Psoas muscle (tissue), 8 donors: ENCODE measurements at places on chromosomes 7 and 10. TPM values are rescaled to one million over a fixed set of nuclear protein-coding genes. Genes with fewer than 3 reads are reported as not detected.

FLNC gene
- polyA plus RNA-seq, result 1,080 TPM

DNA sequence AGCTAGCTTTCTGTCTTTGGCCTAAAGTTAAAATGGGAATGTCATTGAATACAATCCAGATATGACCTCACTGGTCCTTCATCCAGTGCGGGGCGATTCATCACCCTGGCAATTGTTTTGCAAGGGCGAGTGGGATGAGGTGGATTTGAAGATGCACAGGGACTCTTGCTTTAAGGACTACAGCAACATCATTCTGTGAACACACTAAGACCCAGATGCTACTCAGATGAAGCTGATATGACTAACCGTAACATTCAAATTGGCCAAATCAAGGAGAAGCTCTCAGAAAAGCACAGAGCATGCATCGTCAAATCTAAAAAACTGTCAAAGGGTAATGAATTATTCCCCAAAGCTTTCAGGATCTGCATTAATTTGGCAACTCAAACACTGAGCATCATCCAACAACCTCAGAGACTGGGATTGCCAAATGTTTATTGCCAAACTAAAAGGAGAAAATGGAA is 12.8 kb downstream of the CPA1 start:
- DNase-seq, result peak; percentile 45

CXCL12 gene
- polyA plus RNA-seq, result 40.4 TPM

DIP2C gene
- 7.7 TPM for polyA plus RNA-seq

DNA sequence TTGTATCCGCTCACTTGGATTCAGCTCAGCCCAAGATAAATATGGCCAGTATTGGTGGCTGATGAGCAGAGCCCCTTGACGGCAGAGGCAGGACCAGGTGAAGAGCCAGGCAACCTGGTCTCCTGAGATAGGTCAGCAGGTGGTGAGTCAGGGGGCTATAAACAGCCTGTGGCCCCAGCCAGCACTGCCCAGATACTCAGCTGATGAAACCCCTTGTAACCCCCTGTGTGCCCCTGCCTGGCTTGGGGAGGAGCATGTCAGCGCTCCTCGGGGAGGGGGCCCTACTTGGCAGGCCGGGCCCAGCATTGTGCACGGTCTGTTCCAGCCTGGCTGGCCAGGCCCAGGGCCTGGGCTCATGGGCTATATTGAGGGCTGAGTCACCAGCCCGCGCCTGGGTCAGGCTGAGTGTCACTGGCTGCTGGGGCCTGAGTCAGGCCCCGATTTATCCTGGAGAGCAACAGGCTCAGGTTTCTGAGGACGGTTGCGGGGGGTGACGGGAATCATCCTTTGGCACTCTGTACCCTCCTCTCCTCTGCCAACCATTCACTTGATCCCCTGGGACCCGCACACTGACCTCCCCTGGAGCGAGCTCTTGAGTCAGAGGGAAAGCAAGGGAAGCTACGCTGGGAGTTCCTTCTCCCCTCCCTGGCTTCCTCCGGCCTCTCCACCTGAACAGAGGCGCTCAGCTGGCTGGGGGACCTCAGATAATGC is 2.8 kb upstream of the FLNC start:
- peak; percentile 97 for DNase-seq

GRCh38 chr10:50216894-50217293 is 34.4 kb downstream of the ASAH2 start:
- DNase-seq, result no peak

DNA sequence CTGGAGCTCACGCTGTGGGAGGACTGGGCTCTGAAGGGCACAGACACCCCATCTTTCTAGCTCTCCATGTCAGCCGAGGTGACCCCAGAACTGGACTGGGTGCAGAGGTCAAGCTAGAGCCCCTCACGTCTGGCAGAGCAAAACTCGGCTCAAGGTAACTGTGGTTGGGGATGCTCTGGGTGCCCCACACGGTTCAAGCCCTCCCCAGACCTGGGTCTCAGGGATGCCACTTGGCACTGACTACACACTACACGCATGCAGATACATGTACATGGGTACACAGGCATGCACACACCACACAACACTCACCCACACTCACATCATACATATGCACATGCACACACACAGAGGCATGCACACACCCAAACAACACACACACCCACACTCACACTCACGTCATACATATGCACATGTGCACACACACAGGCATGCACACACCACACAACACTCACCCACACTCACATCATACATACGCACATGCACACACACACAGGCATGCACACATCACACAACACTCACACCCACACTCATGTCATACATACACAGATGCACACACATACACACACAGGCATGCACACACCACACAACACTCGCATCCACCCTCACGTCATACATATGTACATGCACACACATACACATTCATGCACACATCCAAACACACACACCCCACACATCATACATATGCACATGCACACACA is 219.3 kb downstream of the DNAJB6 start:
- no peak for DNase-seq

- no peak for DNase-seq
Measured at GRCh38 chr7:37119296-37119860, 329.3 kb downstream of the ELMO1 start.

GRCh38 chr7:77786018-77786417 is 12.2 kb downstream of the TMEM60 start:
- no peak for DNase-seq

EBF3 gene
- 3.4 TPM for polyA plus RNA-seq

ATOH7 gene
- polyA plus RNA-seq, result 0.17 TPM

DNA sequence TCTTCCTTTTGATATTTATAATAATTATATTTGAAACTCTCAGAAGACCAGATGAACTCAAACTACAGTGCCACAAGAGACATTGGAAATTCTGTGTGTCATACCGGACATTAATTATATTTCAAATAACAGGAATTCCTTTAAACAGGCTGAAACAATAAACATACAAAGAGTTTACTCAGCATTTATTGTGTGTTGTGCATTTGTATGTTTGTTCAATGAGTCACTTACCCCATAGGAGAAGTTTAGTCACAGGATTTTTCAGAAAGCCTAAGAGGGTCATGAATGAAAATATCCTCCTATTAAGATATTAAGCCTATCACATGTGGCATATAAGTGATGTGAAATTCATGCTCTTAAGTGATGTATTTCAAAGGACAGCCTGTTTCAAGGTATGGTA is 566.8 kb downstream of the CNTNAP2 start:
- no peak for DNase-seq

ZPBP gene
- not detected for polyA plus RNA-seq

DNA sequence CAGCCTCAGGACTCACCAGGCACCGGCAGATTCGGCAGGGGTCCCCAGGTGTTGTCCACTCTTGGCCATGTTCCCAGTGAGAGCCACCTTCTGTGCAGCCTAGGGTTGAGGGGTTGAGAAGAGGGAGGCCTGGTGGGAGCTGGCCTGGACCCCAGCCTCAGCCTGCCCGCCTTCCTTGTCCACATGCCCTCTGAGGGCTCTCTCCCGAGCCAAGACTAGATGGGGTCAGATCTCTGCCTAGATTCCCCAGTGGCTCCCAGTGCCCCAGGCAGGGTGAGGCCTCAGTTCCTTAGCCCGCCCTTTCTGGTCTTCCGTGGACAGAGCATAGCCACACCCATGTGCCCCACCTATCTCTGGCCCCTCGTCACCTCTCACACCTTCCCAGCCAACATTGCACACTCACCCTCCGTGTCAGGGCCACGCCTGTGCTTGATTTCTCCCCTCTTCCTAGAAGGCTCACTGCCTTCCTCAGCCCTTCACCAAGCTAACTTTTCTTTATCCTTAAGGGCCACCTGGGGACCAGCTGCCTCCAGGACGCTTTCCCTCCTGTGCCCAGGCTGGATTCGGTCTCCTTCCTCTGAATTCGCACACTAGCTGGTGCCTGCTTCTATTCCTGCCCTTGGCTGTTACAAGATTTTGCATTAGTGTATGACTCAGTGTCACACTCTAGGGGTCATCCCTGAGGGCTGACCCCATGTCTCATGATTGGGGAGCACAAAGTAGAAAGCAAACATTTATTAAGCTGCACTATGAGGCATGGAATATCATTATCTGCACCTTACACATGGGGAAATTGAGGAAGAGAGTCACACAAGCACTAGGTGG is 7.5 kb downstream of the KCP start:
- DNase-seq, result no peak

- no peak for DNase-seq
Measured at GRCh38 chr7:20190560-20191390, 26.4 kb downstream of the MACC1 start.

- no peak for DNase-seq
Measured at GRCh38 chr10:49478819-49479218, 60.1 kb downstream of the ERCC6 start.

AEBP1 gene
- polyA plus RNA-seq, result 7.8 TPM

GRCh38 chr10:33681595-33681994 is 347.1 kb upstream of the NRP1 start:
- DNase-seq, result no peak

DNA sequence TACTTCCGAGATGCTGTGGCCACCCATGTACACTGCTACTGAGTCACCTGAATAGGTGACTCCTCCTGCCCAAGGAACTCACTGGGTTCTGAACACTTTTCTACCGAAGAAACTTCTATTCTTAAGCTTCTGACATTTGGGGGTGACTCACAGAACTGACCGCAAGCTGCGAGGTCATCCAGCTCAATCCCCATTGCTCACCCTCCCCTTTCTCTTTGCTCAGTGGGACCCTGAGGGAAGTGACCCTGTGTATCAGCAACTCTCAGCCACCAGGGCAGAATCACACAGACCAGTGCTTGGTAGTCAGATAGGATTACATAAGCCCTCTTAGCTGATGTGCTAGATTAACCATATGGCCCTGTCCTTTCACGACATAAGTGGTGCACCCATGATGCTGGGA is 46.3 kb downstream of the INSYN2A start:
- no peak for DNase-seq

DNA sequence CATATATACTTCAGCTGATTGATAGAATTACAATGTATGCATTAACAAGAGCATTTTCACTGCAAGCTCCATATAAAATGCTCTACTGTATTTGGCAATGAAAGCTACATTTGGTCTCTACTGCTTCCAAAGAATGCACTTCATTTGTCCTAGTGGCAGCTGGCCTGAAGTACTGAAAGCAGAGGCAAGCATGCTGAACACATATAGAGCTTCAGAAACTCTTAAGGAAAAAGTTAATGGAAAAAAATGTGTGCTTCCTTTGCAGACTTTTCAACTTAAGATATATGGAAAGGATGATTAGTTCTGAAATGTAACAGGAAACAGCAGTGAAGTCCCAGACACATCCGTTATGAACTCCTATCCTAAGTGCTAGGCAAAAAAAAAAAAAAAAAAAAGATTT is 537.1 kb upstream of the POM121L12 start:
- DNase-seq, result no peak

- DNase-seq, result no peak
Measured at GRCh38 chr10:24822590-24822989, 98.9 kb upstream of the ARHGAP21 start.

DNA sequence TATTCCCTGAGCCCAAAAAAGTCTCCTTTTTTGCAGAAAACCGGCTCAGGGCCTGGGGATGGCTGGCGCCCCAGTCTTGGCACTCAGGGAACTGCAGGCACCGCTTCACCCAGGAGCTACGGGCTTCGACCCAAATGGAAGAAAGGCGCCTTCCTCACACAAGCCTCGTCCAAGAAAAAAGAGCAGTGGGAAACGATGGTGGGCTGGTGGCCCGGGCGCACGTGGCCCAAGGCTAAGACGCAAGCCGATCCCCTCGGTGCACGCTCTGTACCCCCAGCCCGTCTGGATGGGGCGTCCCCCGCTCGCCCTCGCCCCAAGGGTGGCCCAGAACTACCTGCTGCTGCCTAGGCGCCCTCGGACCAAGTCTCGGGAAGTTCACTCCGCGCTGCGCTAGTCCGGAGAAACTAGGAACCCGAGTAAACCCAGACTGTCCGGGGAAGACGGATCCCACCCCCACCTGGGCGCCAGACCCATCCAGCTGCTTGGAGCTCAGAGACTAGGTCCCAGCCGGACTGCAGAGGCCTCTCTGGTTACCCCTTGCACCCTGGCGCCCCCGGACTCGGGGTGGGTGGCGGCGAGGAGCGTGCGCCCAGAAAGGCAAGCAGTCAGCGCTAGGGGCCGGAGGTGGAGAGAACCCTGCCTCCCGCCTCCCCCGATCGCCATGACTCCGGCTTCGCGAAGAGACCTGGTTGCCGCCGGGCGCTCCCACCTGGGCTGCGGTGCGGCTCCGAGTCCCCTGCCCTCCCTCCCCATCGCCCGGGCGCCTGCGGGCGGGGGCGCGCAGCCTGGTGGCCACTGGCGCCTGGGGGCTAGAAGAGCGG is 76.4 kb downstream of the CALN1 start:
- DNase-seq, result no peak

- DNase-seq, result peak; percentile 83
Measured at GRCh38 chr7:100563809-100564400, 9.8 kb downstream of the SAP25 start.

DNA sequence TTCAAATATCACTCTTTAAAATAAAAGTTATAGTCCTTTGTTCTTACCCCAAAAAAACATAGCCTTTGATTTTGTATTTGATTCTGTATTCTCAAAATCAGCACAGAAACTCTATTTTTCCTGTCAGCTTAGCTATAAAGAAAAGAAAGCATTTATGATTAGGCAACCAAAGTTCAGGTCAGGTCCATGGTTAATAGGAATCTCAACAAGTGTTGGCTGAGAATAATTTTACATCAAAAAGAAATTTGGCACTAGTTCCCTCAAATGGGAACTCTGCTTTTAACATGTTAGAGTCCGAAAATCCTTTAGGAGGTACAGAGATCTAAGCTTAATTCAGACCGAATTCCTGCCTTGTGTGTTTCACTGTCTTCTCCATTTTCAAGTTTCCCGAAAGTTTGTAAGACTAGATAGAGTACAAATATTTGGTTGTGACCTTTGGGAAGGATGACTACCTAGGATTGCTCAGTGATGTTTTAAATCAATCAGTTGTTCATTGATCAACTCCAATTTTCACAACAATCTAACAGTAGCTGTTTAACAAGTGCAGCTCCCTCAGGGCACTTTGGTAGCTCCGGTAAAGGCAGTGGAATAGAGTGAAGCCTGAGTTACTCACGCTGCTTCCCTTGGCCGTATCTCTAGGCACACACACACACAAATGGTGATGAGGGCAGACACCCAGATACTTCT is 8.8 kb upstream of the ENO4 start:
- DNase-seq, result no peak

DNA sequence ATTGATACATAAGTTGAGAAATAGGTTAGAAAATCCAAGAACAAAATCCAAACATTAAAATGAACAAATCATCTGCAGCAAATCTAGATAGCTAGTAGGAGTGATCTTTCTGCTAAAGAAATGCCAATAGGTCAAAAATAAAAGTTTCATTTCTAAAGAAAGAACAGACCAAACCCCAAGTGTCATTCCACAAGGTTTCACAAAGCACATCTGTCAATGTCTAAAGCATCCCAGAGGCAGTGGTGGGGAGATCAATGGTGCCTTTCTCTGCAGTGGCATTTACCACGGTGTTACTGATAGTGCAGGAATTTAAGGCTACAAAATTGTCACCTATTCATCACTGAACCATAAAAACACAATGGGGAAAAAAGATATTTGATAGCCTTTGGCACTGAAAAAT is 147.9 kb downstream of the PARD3 start:
- DNase-seq, result no peak

DNA sequence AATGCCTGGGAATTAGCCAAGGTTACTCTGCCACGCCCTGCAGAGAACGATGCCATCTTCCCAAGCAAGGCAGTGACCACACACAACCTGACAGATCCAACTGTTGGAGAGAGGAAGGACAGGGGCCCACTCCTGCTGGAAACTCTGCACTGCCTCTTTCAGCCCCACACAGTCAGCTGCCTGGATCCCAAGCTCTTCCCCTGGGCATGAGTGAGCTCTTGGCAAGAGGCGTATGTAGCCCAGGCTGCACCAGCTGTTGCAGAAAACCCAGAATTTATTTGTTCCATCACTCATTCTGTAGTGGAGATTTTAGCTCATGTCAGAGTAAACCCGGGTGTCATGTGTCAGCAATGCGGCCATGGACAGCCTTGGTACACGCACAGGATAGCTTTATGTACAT is 135.1 kb upstream of the TRIM24 start:
- no peak for DNase-seq
